ENCODE measurements at places on chromosomes 3 and 15. TPM values are rescaled to one million over a fixed set of nuclear protein-coding genes. Genes with fewer than 3 reads are reported as not detected.

Gene SUCLG2
- total RNA-seq: 58.9 TPM

Gene ACTR8
- 31.4 TPM for total RNA-seq

Gene DZIP1L
- total RNA-seq: 13.8 TPM

Gene PTX3
- total RNA-seq: 684 TPM

Gene SUCNR1
- not detected for total RNA-seq

Gene KCNMB3
- 1.6 TPM for total RNA-seq

Gene LYZL4
- total RNA-seq: not detected

Gene CPA3
- total RNA-seq: 16.1 TPM

Gene CHRM5
- not detected for total RNA-seq

Gene RASGRF1
- total RNA-seq: not detected

Gene CERS3
- total RNA-seq: not detected

Gene KATNBL1
- 76.2 TPM for total RNA-seq

Gene PPP1R14D
- not detected for total RNA-seq

Gene VILL
- total RNA-seq: 5.3 TPM

Gene PLA2G4B
- total RNA-seq: 0.40 TPM

Gene CHRNA5
- 19.1 TPM for total RNA-seq

Gene PRSS50
- total RNA-seq: not detected

Gene SAXO2
- total RNA-seq: 0.40 TPM

Gene ALDH1L1
- total RNA-seq: not detected

Gene REC114
- not detected for total RNA-seq

Gene SLC24A5
- 0.07 TPM for total RNA-seq

Gene RASL12
- total RNA-seq: not detected

Gene LTF
- not detected for total RNA-seq

Gene SLC2A2
- not detected for total RNA-seq

Gene CHRNA3
- total RNA-seq: not detected

Gene SRPRB
- 55.2 TPM for total RNA-seq

Gene ISLR
- 0.07 TPM for total RNA-seq

Gene KY
- total RNA-seq: not detected

Gene EFL1
- 36.8 TPM for total RNA-seq

Gene A4GNT
- not detected for total RNA-seq

Gene CCR8
- not detected for total RNA-seq

Gene FANCD2OS
- total RNA-seq: not detected

Gene RFC4
- 49.8 TPM for total RNA-seq

Gene TMEM207
- not detected for total RNA-seq

Gene STAB1
- 215 TPM for total RNA-seq

Data from thoracic aorta endothelial cell (primary cell).